ENCODE measurements at places on chromosomes 6 and 20. TPM values are rescaled to one million over a fixed set of nuclear protein-coding genes. Genes with fewer than 3 reads are reported as not detected.
A peak's percentile ranks its signal among the peaks of the same experiment; 100 is the strongest.

DNA sequence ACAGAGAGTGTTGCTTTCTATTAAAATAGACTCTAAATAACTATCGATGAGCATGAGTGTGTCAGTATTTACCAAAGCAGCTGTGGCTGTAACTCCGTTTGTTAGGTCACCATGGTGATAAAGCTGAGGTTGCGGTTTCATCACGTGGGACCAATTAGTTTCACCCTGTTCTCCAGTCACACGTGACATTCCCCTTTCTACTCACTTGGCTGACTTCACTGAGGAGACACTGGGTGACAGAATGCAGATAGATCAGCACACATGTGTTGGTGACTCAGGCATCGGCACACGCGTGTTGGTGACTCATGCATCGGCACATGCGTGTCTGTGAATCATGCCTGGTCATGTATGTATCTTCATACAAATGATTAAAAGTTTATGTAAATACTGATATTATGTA, 285.4 kb downstream of the THBS2 start:
- peak; percentile 55 for DNase-seq

DNA sequence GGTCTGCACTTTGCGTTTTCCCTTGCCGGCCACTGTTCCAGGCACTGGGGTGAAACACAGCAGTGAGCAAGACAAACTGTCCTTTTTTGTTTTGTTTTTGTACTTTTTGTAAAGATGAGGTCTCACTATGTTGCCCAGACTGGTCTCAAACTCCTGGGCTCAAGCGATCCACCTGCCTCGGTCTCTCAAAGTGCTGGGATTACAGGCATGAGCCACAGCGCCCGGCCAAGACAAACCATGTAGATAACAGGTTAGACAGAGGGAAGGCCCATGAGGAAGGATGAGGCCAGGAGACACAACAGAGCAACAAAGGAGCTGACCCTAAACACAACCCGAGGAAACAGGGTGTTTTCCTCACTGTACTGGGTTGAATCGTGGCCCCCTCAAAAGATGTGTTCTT, 165.4 kb downstream of the NFATC2 start:
- DNase-seq, result no peak

- no peak for DNase-seq
These were observed 203.6 kb downstream of the PLCB1 start for GRCh38 chr20:8335495-8336195.

The RMND1 gene
- 57.5 TPM for polyA plus RNA-seq

The LRFN2 gene
- polyA plus RNA-seq, result 0.81 TPM

Data from left kidney (tissue), 8 donors.